ENCODE measurements at places on chromosomes 2 and 18.

GRCh38 chr2:161257123-161257952, 50.9 kb upstream of the PSMD14 start:
- no peak for DNase-seq

- no peak for DNase-seq
These were observed 9.2 kb downstream of the OXER1 start for GRCh38 chr2:42754776-42755140.

GRCh38 chr2:202261531-202261930, 4.0 kb upstream of the NOP58 start:
- DNase-seq = no peak

DNA sequence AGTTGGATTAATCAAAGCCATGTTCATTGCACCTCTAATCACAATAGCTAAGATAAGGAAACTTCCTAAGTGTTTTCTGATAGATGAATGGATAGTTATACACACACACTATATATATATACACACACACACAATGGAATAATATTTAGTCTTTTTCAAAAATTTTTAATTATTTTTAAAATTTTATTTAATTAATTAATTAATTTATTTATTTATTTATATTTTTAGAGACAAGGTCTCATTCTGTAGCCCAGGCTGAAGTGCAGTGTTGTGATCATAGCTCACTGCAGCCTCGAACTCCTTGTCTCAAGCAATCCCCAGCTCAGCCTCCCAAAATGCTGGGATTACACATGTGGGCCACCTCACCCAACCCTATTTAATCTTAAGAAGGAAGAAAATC, 481.0 kb upstream of the TNP1 start:
- no peak for DNase-seq

DNA sequence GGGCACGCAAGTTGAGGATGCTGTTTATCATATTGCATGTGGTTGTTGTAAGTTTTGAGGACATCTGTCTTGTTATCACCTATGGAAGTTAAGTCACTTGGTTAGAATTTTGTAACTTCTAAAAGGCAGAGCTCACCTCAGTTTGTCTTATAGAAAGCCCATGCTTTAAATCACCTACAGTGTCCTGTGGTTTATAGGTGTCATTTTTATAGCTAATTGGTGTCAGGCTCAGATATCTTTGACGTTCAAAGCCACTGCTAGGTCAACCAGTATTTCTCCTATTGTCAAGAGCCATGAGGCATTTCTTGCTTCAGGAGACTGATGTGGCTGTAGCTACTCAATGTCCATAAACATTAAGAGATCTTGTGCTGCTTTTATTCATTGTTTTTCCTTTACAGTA, 16.8 kb downstream of the ZNF532 start:
- no peak for DNase-seq

- no peak for DNase-seq
These were observed 17.5 kb downstream of the NCAPH start for GRCh38 chr2:96353032-96353561.

DNA sequence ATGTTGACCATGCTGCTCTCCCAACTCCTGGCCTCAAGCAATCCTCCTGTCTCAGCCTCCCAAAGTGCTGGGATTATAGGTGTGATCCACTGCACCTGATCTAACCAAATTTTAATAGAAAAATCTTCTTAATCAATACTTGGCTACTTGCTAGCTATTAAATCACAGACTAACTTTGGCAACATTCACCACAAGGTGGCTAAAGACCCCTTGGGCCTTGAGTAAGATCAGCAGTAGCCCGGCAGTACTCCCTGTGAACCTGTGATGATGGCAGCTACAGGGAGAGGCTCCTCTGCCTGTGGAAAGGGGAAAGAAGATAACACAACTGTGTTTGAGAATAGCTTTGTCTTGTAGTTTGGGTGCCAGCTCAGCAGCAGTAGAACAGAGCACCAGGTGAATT, 102.9 kb downstream of the SLC39A10 start:
- DNase-seq = no peak

DNA sequence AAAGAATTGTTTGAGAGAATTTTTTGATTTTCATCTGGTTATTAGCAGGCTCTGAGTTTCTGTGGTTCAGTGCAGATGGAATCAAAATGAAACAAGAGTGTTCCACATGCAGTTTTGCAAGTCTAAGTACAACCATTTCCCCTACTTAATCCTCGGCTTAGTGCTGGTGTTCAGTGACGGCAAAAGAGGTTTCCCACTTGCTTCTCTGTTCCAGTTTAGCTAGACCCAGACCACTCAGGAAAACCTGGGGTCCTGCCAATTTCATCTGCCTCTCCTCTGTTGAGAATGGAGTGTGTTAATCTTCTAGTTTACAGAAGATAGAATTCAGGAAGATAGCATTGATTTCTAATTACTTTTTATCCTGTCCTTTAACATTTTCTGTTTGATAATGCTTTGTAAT, 996.2 kb upstream of the FANCL start:
- no peak for DNase-seq

DNA sequence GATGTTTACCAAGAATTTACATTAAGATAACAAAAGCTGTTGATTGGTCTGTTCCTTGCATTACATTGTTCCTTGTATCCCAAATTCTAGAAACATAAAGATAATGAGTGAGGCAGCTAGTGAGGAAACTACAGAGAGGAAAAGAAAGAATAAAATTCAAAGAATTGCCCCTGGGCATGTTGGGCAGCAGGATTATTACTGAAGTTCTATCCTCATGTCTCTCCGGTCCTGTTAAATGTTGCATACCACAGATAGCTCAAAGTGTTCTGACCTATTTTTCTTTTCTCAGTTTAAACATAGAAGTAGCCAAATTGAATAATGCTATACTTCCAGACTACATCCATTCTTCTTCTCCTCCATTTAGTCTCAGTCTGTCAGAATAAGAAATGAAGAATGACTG, 58.2 kb upstream of the DYNC1I2 start:
- no peak for DNase-seq

Measured in memory B cell (primary cell).